ENCODE measurements at places on chromosomes 7 and 10.

DNA sequence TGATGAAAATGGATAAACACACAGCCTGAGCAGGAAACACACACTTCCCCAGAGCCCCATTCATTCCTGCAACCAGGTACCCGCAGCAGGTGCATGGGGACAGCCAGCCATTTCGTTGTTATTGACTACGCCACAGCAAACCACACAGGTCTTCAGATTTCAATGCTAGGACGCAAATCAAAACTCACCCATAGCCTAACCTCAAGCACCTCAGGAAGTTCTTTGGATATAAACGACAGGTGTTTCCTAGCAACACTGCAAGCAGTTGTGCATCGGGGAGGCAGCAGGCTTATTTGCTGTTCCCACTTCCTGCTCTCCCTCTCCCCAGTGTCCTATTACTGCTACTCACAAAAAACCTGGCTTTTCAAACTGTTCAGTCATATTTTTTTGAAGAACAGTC, 176.5 kb upstream of the FRMD4A start:
- peak; percentile 34 for DNase-seq

DNA sequence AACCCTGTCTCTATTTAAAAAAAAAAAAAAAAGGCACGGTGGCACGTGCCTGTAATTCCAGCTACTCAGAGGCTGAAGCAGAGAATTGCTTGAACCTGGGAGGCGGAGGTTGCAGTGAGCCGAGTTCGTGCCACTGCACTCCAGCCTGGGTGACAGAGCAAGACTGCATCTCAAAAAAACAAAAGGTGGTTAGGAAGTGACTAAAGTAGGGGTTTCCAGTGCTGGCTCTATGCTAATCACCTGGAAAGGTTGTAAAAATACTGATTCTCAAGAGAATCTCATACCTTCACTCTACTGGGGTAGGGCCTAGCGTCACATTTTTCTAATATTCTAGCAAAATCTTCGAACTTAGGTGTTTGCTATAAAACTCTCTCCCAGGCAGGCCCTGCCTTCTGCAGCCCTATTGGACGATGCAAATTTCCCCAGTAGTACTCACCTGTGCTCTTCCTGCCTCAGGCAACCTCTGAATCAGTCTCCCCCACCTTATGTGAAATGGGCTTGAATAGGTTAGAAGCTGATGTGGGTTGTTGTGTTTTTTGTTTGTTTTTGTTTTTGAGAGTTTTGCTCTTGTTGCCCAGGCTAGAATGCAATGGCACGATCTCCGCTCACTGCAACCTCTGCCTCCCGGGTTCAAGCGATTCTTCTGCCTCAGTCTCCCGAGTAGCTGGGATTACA, 3.5 kb downstream of the ZP3 start:
- DNase-seq: no peak

GRCh38 chr7:78690174-78690573, 763.3 kb downstream of the MAGI2 start:
- DNase-seq: no peak

DNA sequence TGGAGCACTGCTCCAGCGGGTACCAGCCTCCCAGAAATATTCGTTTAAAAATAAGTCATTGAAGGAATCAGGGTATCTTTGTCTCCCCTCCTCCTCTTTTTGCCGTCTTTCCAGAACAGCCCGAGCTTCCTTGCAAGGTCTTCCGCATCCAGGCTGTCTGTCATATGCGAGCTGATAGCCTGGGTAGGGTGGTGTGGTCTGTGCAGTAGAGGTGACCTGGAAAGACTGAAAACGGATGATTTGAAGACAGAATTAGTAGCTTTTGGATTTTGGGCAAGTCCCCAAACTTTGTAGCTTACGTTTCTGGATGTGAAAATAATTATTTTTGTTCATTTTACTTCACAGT, 480 bp downstream of the VPS50 start:
- no peak for DNase-seq

- DNase-seq: no peak
Measured at GRCh38 chr10:72790216-72790990, 98.5 kb downstream of the MCU start.

- DNase-seq: no peak
Measured at GRCh38 chr7:121398246-121398645, 2.1 kb upstream of the FAM3C start.

DNA sequence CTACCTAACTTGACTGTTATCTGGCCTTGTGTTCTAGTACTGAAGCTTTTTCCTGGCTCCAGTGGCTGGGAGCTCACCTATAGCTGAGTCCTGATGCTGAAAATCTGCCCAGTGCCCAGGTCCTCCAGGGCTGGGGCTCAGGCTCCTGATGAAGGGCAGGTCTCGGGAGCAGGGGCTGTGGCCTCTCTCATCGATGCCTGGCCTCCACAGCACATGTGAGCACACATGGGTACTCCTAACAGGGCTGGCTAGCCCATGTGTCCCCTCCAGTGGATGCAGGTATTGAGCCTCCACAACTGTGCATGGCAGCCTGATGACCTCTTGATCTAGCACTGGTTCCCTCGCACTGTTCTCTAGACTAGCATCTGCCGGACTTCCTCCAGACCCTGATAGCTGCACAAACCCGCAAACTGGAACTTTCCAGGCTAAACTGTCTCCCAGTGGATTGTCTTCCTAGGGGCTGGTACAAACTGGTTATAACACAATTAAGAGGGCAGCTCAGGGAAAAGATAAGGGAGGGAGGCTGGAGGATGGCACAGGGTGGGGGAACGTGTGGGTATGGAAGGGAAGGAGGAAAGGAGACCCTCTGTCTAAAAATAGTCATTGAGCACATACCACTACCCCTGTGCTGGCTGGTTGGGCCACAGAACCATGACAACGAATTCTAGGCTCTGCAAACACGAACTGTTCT, 35.1 kb downstream of the PLAC9 start:
- DNase-seq: no peak

GRCh38 chr10:71459513-71459912, 62.8 kb downstream of the CDH23 start:
- DNase-seq: no peak

GRCh38 chr7:131781-132482, 60.4 kb upstream of the FAM20C start:
- no peak for DNase-seq

- DNase-seq: no peak
Measured at GRCh38 chr7:7786595-7786994, 68.2 kb upstream of the RPA3 start.

DNA sequence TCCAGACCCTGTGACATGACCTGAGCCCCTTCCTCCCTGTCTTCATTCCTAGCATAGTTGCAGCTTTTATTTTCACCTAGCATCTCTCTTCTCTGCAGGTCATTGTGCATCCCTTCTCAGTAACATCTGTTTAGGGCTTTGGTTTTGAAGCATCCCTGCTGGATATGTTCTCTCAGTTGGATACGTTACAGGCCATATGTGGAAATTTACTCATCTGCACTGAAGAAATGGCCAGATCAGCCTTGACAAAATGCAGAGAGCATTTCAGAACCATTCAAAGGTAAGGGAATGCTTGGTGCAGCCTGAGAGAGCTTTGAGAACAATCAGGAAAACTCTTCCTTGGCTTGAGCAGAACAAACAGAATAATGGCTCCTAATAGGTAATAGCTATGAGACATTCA, 647.0 kb downstream of the KCNMA1 start:
- DNase-seq: no peak

- DNase-seq: no peak
Measured at GRCh38 chr7:101820703-101821102, 3.3 kb downstream of the CUX1 start.

DNA sequence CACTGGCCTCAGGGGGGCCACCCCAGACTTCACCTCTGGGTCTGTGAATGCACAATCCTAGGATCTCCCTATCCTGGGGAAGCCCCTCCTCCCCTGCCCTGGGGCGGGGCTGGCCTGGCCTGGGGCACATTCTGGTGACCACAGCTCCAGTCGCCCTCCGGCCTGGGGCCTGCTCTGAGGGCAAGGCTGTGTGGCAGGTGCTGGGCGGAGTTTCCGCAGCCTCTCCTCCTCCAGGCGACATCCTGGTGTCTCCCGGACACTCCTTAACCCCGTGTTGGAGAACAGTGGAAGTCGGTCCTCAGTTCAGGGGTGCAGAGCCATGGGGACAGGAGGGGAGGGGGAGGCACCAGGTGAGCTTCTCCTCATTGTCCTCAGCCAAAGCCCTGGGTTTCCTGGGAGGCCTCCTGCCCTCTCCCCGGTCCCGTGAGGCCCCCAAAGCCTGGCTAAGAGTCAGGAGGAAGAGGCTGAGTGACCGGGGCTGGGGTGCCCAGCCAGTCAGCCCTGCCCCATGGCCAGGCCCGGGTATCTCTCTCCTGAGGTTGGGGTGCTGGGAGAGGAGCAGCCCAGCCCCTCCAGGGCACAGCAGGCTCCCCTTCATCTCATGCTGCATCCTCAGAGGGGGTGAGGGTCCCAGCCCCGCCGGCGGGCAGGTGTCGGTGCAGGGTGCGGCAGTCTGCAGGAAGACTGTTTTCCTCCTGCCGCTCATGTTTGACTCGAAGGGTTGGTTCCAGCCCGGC, 22.6 kb downstream of the UNCX start:
- no peak for DNase-seq

DNA sequence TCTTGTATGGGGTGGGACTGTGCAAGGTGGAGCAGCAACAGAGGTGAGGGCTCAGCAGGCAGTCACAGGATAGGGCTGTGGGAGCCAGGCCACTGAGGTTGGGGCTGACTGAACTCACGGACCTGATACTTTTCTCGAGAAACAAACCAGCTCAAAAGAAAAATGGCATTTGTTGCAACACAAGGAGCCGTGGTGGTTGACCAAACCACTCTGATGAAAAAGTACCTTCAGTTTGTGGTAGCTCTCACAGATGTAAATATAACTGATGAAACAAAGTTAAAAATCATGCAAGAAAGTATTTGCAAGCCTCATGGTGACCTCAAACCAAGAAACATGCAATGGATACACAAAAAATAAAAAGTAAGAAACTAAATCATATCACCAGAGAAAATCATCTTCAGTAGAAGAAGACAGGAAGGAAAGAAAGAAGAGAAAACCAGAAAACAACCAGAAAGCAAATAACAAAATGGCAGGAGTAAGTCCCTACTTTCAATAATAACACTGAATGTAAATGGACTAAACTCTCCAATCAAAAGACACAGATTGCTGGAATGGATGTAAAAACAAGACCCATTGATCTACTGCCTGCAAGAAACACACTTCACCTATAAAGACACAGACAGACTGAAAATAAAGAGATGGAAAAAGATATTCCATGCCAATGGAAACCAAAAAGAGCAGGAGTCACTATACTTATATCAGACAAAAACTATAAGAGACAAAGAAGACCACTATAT, 48.9 kb upstream of the DUSP5 start:
- no peak for DNase-seq

GRCh38 chr7:55515569-55516279, 56.6 kb downstream of the VOPP1 start:
- DNase-seq: no peak

- DNase-seq: no peak
Measured at GRCh38 chr7:121083790-121084251, 95.3 kb downstream of the CPED1 start.

DNA sequence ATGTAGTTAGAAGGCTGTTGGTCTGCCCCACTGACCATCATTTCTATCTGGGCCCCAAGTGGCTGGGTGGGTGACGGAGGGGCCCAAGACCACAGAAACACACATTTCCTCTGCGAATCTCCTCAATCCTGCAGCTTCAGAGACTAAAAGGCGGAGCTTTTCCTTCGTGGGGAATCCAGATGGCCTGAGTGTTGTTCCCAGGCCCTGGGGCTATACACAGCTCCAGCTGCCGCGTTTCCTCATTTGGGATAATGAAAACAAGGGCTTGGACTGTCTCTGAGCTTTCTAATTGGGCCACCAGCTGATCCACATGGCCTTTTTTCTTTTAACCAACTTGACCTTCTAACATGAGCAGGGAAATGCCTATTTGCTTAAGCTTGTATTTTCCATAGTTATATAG, 339.9 kb downstream of the CXCL12 start:
- DNase-seq: no peak

DNA sequence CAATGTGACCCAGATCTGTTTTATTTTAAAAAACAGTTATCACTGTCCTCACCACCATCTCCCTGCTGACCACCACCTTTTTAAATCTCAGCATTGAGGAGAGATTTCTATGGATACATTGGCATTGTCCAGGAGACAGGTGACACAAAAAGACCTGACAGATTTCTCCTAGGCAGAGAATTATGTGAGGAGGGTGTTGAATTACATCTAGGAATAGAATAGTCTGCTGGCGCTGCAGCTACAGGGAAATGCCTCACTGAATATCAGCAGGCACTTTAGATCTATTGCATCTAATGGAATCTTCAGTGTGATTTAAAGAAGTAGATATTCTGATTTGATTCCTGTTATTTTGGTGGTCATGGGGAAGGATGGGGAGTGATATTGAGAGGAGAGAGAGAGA, 593.5 kb downstream of the NRG3 start:
- no peak for DNase-seq

DNA sequence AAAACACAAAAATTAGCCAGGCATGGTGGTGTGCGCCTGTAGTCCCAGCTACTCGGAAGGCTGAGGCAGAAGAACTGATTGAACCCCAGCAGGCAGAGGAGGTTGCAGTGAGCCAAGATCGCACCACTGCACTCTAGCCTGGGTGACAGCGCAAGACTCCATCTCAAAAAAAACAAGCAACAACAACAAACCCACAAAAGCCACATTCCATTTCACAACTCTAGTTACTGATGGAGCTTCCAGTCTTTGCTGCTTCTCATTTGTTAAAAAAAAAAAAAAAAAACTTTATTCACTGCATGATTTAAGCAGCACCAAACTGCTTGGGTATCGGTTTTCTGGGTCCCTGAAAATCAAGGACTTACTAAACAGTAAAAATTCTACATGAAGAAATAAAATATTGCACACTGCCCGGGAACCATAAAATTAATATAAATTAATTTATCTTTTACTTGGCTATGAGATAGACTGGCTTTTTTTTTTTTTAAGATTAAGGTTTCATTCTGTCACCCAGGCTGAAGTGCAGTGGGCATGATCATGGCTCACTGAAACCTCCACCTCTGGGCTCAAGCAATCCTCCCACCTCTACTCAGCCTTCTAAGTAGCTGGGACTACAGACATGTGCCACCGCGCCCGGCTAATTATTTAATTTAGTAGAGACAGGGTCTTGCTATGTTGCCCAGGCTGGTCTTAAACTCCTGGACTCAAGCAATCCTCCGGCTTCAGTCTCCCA, 42.0 kb downstream of the SRPK2 start:
- no peak for DNase-seq

- DNase-seq: no peak
Measured at GRCh38 chr7:71135663-71136062, 3.7 kb downstream of the GALNT17 start.

DNA sequence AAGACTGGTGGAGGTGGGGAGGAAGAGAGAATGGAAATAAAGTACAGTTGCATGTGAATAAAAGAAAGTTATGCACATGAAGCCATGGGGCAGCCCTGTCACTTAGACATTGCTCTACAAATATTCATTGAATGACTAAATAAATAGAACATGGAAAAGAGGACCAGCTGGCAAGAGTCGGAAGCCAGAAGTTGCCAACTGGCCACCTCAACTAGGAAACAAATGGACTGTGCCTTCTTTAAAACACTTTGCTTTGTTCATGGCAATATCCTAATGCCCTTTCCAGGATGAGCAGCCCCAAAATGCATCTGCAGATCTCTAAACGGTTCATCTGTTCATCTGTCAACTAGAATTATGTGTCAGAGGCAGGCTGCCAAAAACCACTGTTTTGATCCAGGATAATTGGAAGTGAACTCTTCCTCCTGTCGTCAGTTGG, 157.3 kb downstream of the NOC3L start:
- no peak for DNase-seq

GRCh38 chr10:88065383-88066049, 202.1 kb downstream of the PTEN start:
- no peak for DNase-seq

Data from NCI-H1436 treated with DMSO at 0.1 percent for 48 hours (cell line).